ENCODE measurements at places on chromosomes 4 and X. TPM values are rescaled to one million over a fixed set of nuclear protein-coding genes. Genes with fewer than 3 reads are reported as not detected.

The SPANXB1 gene
- polyA plus RNA-seq = not detected

The TMEM144 gene
- polyA plus RNA-seq = not detected

The SLC49A3 gene
- not detected for polyA plus RNA-seq

The GSX2 gene
- polyA plus RNA-seq = not detected

The MAGEA10 gene
- not detected for polyA plus RNA-seq

The ERCC6L gene
- 0.30 TPM for polyA plus RNA-seq

- no peak for DNase-seq
Measured at GRCh38 chr4:68655764-68656444, 14.5 kb downstream of the UGT2B15 start.

DNA sequence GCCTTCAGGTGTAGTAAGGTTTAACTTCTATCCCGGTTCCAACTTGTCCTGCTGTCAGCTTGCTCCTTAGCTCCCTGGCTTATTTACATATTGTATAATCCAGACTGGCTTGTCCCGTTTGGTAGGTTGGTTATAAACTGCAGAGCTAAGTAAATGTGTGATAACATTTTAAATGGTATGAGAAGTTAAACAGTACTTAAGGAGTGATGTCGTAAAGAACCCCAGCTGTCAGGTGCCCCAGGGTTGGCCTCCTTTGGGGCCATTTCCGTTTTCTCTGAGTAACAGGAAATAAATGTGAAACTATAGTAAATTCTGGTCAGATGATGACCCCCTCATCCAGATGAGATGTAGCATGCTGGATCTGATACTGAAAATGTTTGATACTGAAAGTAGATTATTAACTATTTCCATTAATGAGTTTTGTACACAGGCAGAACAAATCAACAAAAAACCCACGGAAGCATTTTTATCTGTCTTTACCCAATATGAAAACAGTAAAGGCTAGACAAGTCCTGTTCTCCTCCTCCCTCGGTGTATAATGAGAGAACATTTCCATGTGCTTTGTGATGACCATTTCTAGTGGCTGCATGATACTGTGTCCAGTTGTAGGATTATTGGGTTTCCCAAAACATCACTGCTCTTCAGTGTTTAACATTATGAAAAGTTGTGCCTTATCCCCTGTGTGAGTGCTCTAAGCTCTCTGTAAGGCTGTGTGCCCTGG lies 22.4 kb downstream of the GAB1 start:
- peak; percentile 17 for DNase-seq

DNA sequence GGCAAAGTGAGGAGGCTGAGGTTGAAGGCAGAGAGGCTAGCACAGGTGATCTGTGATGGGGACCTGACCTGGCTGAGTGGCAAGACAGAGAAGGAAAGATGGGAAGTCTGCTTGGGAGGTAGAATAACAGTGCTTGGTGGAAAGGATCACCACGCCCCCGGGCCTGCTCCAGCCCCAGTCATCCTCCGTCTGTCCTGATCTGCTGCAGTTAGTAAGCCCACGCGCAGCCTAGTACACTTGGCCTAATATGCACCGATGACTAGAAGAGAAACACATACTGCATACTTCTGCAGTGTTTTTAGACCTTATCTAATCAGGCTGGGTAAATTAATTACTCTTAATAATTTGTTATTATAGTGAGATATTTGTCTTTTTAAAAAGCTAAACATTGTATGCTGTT lies 103.7 kb upstream of the KLF3 start:
- DNase-seq = no peak

DNA sequence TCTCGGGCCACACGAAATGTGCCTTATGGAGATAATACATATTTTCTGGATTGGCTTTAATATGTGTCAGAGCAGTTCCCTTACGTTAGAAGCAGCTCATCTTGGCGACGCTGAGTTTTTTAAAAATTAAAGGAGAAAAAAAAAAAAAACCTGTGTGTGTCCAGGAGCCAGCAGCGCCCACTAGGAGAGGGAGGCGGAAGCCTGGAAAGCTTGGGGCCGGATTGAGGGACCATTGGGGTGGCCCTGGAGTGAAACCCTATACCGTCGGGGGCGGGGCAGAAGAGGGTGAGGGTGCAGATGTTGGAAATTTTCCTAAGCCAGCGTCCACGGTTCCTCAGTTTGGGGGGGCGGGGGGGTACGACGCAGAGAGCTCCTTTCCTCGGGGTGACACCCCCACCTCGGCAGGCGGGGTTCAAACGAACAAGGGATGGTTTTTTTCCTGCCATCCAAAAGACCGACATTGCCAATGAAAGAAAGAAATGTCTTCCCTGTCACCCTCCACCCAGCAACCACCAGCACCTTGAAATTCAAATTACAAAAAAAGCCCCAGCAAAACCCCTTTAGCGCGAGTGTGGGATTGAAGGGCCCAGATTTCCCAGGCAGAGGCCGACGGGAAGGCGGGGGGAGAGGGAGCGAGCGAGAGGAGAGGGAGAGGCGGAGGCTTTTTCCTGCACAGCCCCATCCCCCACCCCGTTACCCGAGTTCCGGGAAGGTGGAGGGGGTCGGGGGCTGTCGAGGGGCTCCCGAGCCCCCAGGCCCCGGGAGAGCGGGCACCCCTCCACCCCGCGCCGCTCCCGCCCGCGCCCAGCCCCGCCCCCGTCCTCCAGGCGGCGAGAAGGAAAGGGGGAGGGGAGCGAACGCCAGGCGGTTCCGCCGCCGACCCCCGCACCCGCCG lies 859 bp downstream of the SMARCA1 start:
- DNase-seq = no peak
